ENCODE measurements at places on chromosomes 1 and 21.

GRCh38 chr1:79955966-79956365 lies 949.4 kb upstream of the ADGRL4 start:
- DNase-seq, result no peak

DNA sequence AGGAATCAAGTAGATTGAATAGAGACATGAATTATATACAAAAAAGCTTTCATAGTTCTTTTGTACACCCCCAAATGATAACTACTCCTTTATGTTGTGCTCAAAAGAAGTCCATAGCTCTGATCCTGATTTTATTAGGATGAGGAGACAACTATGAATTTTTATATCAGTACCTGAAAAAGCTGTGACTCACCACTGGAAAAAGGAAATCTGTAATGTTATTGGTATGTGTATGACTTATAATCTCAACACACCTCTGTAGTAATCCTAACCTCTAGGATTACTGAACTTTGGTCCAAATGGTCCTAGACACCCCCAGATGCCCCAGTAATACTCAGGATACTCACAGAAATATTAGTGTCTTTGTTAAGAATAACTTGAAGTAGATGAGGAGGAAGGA lies 10.2 kb downstream of the PRKAB2 start:
- DNase-seq, result no peak

DNA sequence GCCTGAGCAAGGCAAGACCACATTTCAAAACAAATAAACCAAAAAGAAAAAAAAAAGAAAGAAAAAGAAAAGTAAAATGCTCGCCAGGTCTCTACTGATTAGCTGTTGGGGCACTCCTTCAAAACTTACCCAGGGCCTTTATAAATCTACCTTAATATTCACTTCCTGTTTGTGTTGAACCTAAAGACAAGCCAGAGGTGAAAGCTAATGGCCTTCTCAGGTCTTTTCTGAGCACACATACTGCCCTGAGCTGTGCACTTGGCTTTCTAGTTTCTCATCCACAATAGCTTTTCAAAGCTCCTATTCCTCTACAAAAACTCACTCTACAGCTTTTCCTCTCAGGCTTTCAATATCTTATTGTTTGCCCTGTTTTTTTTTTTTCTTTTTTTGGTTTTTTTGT lies 50.5 kb downstream of the RNF115 start:
- DNase-seq, result no peak

GRCh38 chr21:40294345-40294744 lies 427.1 kb downstream of the PCP4 start:
- DNase-seq, result no peak

- peak; percentile 59 for DNase-seq
Measured at GRCh38 chr1:113905435-113905861, 322 bp downstream of the DCLRE1B start.

DNA sequence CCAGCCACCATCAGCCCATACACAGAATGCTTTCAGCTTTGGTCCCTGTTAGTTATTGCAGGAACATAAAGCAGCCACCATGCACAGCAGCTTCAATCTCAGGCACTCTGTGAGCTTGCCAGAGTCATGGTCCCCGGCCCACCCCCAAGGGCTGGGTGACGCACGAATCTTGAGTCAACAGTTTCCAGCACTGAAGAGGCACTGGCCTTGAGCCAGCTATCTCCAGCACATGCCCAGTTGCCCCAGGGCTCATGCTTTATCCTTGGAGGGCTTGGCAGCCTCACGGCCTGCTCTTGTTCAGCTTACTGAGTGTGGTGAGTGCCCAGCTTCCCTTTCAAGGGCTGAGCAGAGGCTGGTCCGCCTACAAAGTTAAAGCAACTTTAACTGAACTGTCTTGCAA lies 200.7 kb upstream of the RAB4A start:
- DNase-seq, result no peak

GRCh38 chr1:62294261-62294660 lies 25.0 kb downstream of the KANK4 start:
- DNase-seq, result peak; percentile 50

DNA sequence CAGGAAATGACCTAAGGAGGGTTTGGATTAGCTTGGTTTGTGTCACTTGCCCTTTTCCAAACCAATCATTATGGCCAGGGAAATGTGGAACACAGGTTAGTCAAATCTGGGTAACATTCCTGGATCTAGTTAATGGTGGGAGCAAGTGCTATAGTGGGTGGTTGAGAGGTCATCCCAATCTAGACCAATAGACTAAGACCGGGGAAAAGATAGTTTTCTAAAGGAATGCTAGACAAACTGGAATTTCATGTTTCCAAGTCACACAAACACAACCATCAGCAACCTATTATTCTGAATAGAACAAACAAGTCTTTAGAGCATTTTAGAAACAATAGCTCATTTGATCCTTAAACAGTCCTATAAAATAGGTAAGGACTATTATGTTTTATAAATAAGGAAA lies 4.3 kb upstream of the MAN1A2 start:
- DNase-seq, result no peak

DNA sequence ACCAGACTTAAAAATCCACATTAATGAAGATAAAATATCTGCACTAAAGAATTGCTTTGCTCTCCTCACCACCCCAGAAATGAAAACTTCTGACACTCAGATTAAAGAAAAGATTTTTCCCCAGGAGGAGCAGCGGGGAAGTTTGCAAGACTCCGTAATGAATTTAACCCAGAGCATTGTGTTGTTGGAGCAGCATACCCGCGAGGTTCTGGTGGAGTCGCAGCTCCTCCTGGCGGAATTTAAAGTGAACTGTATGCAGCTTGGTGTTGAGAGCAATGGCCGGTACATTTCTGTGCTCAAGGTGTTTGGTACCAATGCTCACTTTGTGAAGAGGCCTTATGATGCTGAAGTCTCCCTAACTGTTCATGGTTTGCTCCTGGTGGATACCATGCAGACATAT lies 46.4 kb downstream of the VPS13D start:
- peak; percentile 59 for DNase-seq

DNA sequence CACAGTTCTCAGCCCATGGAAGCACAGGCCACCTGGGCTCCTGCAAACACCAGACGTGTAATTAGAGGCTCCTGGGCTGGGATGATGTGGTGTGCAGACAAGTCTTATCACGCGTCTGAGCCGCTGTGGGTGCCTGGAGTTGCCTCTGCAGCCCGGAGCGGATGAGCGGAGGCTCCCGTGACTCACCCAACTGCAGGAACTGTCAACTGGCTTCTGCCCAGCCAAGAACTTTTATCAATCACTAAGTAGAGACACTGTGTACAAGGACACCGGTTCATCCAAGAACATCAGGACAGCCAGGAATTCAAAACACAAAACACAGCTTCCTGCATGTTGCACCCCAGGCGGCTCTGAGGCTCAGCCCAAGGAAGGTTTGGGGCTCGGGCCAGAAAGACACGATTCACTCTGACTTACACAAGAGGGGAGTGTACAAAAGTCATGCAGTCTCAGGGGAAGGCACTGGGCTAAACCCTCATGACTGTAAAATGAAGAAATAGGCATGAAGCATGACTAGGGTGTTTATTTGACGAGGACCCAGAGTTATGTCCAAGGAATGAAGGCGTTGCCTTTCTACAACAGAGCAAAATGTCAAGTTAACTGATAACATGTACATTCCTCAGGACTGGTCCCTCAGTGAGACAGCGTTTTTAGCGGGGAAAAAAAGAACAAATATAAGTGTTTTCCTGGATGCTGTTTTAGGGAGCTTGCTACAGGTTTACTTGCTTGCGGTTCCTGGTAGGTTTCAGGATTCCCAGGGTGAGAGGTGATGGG lies 21.1 kb downstream of the ERRFI1 start:
- DNase-seq, result no peak

DNA sequence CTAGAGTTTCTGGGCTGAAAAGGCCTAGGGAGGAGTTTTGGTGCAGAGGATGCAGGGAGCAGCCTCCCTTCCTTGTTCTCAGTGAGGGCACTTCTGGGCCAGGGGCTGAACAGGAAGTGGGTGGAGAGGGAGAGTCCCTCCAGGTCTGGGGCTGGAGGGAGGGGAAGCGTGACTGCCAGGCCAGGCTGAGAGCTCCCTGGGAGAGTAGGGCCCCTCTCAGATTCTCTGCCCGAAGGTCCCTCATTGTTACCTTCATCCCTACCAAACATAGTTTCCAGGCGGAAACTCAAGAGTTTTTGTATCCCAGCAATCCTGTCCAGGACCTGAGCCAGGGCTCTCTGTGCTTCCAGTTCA lies 36.8 kb downstream of the CITED4 start:
- no peak for DNase-seq

DNA sequence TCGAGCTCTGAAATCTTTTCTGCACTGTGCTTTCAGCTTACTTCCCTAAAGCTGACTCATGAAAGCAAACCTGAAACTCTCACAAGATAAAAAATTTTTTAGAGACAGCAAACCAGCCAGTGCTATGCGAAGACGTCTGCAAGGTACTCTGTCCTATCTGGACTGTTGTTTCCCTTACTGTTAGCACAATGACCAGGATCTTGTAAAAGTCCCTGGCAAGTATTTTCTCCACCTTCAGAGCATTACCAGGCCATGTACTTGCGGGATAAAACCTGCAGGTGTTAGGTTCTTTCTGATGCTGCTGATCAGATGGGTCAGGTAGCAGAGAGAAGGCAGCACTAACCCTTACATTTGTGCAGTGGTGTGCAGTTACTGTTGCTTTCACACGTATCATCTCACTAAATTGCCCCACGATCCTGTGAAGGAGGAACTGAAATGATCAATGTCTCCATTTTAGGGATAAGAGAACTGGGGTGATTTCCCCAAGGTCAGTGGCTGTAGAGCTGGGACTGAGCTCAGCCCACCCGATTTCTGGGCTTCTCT lies 56.6 kb downstream of the PLXNA2 start:
- DNase-seq, result no peak

DNA sequence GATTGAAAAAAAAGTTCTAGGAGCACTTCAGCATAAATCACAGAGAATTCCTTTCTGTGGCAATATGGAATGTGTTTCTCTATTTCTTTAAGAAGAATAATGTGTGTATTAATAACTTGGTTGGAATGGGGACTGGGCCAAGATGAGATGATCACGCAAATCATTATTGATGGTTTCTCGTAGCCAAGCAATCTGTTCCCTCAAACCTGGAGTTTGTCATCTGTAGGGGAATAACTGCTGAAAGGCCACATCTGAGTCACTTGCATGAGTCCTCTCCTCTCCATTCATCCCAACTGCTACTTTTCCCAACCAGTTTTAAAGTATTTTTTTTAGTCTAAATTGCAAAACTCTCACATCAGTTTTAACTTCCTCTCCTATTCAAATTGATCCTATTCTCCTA lies 480.4 kb downstream of the PLPP3 start:
- no peak for DNase-seq

DNA sequence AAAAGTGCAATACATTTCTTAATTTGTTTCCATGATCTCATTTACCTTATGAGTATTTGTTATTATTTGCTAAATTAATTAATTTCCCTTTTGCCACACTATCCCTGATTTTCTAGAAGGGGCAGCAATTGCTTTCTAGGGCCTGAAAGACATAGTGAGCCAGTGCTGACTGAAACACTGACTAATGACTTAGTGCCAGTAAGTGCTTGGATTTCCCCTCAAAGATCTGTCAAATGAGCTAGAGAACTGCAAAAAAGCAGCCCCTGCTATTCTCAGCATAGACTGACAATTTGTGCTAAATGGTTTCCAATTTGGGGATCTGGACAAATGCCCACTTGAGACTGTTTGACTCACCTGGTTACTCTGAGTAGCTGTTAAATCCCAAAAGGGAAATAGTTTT lies 35.6 kb upstream of the USH2A start:
- no peak for DNase-seq

DNA sequence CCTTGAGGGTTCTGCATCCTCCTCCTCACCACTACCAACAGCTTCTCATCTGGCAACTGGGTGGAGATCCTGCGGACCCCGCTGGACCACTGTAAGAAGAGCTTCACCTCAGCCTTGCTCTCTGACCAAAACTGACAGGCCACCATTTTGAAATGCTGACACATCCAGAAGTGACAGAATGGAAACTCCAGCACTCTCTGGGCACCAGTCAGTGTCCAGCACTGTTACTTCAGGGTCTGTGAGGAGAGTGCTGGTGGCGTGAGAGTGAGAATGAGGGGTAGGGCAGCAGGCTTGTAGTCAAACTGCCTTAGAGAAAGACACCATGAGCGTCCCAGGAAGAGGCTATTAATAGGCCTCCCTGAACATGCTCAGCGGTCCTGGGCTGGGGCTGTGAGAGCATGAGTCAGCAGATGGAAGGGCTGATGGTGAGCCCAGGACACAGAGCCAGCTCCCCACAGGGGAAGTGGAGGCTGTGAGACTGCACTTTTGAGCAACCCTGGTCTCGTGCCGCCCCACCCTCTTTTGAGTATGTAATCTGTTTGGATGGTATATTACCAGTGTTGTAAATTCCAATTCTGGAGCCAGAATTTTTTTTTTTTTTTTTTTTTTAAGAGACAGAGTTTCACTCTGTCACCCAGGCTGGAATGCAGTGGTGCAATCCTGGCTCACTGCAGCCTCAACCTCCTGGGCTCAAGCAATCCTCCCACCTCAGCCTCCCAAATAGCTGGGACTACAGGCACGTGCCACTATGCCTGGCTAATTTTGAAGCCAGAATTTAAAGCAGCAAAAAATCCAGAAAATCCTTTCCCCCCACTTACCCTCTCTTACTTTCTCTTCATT lies 34.4 kb upstream of the SLC30A1 start:
- DNase-seq, result no peak

- DNase-seq, result peak; percentile 35
Measured at GRCh38 chr1:169595764-169596711, 9.8 kb upstream of the F5 start.

DNA sequence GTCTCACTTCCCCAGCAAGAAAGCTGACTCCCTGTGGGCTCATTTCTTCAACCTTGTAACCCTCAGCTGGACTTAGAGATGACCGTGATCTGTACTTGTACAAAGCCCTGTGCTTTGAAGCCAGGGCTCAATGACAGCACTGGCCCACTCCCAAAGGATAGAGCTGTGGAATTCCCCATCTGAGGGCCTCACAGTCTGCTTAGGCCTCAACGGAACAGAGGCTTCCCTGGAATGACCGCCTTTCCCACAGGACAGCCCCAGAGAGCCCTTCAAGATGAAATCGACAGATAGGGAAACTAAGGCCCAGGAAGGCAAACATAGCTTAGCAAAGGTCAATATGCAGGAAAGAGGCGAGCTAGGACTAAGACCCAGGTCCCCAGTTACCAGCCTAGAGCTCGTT lies 11.5 kb downstream of the SLC9A1 start:
- DNase-seq, result no peak

DNA sequence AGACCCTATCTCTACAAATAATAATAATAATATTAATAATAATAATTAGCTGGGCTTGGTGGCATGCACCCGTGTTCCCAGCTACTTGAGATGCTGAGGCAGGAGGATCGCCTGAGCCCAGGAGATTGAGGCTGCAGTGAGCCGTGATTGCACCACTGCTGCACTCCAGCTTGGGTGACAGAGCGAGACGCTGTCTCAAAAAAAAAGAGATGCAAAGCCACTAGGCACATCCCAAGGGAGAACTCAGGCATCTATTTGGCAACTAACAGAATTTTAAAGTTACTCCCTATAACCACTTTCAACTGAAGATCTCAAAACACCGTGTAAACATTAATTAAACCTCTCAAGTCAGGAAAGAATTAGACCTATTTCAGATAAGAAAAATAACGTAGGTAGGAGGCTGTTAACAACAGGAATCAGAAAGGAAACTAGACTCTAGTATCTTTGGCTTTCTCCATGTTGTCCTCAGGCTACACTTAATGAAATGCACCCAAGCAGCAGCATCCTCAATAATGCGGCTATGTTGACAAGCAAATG lies 3.7 kb downstream of the RNF19B start:
- DNase-seq, result peak; percentile 77

GRCh38 chr21:26469789-26470188 lies 103.3 kb downstream of the CYYR1 start:
- DNase-seq, result no peak

Data from NAMALWA (cell line).